Occipital lobe (tissue), 3 donors: ENCODE measurements at places on chromosomes 11 and 22. TPM values are rescaled to one million over a fixed set of nuclear protein-coding genes. Genes with fewer than 3 reads are reported as not detected.

DNA sequence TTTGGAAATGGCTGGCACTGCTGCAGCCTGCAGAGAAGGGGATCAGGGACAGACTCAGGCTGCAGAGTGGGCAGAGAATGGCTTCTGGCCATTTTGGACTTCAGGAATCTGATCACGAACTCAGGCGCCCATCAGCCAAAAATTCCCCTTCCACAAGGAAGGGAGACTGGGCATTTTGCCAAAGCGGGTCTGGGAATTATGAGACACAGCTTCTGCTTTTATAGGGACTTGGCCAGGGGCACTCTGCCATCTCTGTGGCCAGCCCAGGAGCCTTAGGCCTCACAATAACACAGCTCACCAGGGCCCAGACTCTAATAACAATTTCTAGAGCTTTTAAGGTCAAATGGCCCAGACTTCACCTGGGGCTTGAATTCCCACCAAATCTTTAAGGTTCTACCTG is 74.7 kb downstream of the CHST1 start:
- DNase-seq, result no peak

DNA sequence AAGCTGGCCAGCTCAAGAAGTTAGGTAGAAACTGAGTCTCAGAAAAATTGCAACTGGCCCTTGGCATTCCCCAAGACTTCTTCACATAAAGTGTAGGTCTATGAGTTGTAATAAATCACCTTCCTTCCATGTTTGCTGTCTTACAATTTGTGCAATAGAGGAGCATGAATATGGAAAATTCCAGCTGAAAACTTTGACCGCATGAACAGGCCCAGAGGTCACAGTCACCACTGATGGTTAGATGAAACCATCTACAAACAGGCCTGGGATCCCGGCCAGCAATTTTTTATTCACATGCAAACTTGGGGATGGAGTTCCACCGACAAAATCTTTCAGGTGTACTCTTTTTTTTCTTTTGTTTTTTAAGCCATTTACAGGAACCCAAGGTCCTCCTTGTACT is 88.1 kb downstream of the SERGEF start:
- DNase-seq, result no peak

DNA sequence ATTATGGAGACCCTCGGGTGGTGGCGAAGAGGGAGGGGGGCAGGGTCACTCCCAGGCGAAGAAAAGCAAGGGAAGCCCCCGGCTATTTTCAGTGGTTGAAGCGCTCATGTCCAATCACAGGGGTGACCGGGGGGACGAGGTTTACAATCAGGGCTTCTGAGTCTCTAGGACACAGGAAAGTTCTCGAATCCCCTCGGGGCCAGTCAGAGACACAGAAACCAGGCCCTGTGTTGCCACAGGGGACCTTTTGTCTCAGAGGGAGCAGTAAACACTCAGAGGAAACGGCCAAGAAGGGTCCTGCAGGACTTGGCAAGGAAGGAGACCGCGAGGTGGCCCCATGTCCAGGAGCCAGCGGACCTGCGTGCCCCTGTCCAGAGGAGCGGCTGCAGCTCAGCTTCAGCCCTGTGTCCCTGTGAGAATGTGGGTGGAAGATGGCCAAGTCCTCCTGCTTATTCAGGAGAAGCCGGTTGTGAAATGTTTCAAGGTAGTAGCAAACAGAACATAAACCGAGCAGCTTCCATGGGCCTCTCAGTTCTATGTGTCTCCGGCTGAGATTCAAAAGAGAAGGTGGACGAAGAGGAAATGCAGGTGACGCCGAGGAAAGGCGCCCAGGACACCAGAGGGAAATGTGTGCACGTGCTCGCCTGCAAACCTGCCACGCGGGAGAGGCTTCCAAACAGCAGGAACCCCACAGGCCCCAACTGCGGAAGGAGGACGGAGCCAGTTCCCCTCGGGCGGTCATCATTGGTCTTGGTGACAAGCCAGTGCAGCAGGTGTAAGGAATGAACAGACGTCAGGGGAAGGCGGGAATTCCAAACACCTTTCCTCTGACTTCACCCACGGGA is 357.6 kb downstream of the BRD1 start:
- no peak for DNase-seq

DNA sequence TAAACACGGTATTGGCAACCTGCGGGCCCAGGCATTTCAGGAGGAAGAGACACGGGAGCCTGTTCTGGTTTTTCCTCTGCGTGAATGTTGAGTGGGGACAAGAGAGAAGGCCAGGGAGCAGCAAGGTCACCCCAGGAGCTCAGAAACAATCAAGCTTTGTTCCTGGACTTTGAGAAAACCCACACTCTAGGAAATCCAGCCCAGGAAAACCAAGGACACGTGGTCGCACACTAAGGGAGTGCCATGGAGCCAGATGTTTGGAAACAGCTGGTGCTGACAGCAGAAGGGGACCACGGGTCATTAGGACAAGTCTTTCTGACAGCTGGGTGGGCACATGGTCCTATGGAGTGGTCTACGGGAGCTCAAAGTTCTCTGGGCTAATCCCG is 44.1 kb downstream of the MYH9 start:
- DNase-seq, result no peak

DNA sequence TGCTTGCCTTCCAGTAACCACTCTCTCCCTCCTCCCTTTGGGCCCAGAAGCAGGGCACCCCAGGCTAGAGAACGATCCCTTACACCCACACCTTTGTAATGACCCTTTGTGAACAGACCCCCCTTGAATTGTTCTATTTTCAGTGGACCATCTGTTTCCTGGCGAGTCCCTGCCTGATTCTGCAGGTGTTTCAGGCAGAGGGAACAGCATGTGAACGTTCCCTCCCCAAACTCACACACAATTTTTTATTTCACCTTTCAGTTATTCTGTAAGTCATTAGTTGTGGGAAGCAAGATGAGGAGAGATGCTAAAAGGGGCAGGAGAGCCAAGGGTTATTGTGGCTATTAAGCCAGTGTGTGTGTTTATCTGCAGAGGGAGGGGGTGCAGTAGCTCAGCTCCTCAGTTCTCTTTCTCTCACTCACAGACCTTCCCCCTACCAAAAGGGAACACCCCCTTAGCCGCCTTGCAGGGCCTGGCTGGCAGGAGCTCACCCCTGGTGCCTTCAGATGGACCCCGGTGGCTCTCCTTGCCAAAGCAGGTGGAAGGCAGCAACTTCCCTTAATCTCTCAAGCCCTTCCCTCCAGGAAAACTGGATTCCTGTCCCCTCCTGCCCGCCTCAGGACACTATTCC is 64.8 kb upstream of the SPON1 start:
- DNase-seq, result no peak

GRCh38 chr22:44194569-44194968 is 13.8 kb downstream of the PARVG start:
- no peak for DNase-seq

GRCh38 chr11:12459865-12460444 is 82.6 kb downstream of the PARVA start:
- DNase-seq, result no peak

- DNase-seq, result no peak
Observed at GRCh38 chr11:134731213-134731961, 319.3 kb upstream of the B3GAT1 start.

GRCh38 chr11:115760461-115761320 is 256.5 kb upstream of the CADM1 start:
- no peak for DNase-seq

Gene OR51I2
- total RNA-seq, result not detected

Gene MS4A6A
- 3.7 TPM for total RNA-seq

Gene TTC36
- 2.7 TPM for total RNA-seq

Gene RBMXL2
- not detected for total RNA-seq

Gene CALCA
- total RNA-seq, result not detected

Gene MRPL48
- total RNA-seq, result 24.3 TPM

Gene VWCE
- total RNA-seq, result 2.7 TPM
